Cortex of kidney (tissue), 1 donor: ENCODE measurements at places on chromosomes 2 and 18.

GRCh38 chr2:241982706-241983570, 113.4 kb downstream of the RTP5 start:
- DNase-seq = no peak

DNA sequence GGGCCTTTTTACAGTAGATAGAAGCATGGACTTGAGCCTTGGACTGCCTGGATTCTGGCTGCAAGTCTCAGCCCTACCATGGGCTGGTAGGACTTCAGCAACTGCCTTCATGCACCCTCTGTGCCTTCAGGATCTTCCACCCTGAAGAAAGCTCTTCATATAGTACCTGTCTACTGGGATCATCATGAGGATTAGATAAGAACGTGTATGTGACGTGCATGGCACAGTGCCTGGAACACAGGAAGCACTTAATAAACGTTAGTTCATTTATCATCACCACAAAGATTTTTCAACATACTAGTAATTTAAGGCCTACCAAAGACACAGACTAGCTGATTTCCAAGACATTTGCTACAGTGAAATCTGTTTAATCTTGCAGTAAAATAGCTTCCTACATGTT, 53.2 kb upstream of the ITM2C start:
- no peak for DNase-seq

DNA sequence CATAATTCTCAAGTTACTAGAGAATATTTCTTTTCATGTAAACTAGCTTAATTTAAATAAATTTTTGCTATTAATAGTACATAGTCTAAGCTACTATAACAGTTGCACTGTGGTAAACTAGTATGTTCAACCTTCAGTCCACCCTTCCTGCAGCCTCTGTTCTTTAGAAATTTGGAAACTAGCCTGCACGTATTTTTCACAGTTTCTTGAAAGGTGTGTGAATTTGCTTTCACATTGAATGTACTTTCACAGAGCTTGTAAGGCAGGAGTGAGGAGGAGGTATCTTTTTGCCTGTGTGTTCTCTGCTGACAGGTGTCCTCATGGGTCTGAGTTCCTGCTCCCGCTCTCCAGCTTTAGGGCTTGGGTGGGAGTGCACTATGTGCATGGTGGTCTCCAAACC, 117.5 kb downstream of the ATP9B start:
- DNase-seq = no peak

DNA sequence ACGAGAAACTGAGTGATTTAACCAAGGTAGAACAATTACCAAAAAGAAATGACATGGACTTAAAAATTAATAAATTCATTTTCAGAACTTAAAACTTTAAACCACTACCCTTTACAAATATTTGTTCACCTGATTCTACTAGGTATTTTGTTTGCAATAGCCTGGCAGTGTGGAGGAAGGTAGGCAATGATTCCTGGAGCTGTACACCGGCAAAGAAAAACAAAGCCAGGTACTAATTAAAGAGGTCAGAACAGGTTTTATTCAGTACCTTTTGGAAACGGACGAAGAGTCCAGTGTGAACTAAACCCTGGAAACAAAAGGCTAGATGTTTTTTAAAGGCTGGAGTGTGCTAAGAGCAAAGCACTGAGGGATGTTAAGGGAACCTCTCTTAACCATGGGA, 561.3 kb upstream of the FSHR start:
- no peak for DNase-seq

DNA sequence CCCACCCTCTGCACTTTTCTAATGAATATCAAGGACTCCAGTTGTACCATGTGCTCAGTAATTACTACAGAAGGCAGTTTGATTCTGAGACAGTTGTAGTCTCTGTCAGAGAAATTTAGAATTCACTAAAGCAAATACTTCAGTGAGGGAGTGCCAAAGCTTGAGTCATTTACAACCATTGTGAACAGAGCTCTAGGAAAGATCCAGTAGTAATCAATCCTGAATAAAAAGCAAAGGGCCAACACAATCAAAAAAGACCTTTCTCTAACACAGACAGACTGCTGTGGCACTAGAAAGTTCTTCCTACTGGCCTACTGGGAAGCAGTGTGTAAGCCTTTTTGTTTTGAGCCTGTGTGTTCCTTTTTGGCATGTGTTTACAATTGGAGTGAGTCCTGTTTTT, 135.6 kb upstream of the UNC80 start:
- DNase-seq = no peak

DNA sequence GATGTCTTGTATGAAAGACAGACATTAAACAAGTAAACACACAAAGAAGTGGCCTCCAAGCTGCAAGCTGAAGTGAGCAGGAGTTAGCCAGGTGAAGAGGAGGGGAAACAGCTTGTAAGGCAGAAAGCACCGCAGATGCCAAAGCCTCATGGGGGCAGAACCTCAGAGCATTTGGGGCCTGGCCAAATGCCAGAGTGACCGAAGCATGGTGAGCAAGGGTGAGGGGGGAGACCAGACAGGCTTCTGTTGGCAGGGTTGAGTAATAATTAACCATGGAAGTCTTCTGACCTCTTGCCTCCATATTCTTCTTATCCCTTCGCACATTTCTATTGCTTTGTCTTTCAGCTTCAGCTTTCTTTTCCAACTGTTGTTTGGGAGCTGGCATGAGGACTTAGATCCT, 5.6 kb downstream of the QPCT start:
- no peak for DNase-seq

DNA sequence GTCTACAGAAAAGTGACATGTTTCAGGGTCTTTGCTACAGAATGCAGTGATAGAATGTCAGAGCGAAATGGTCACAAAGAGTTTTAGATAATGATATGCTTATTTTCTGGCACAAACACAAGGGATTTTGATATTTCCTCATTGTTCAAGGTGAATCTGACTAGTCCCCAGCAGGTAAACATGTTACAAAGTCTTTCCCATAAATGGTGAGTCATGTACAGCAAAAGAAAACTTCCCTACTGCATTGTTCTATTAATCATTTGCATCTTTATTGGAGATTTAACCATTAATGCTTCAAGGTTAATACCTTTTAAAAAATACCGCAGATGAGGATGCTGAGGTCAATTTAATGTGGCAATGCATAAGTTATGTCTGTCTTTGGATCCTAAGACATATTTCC, 19.1 kb upstream of the TRIB2 start:
- no peak for DNase-seq

- DNase-seq = no peak
These were observed 17.1 kb upstream of the NT5DC4 start for GRCh38 chr2:112703684-112704083.

- no peak for DNase-seq
These were observed 277.3 kb downstream of the MBD2 start for GRCh38 chr18:53947092-53947640.

DNA sequence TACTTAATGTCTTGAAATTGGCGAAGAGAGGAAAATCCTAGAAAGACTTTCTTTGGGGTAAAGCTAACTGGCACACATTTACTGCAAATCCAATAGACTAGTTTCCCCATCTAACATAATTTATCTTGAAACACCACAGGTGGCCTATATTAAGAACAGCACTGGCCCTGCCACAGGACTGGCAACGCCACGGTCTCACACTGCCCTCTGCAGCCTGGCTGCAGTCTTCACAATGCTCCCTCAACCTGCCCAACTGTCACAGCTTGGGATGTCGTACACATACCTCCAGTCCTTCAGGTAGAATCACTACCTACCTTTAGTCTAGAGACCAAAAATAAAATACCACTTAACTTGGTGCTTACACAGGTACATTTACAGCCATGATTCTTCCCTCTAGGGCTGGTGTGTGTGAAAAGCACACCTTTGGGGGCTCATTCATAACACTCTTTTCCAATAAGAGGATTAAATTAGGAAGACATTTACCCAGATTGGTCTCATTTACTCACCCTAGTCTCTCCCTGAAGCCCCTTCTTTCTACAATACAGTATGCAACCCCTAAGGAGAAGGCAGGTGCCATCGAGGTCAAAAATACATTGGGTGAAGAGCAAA, 222.2 kb downstream of the C1D start:
- DNase-seq = no peak

DNA sequence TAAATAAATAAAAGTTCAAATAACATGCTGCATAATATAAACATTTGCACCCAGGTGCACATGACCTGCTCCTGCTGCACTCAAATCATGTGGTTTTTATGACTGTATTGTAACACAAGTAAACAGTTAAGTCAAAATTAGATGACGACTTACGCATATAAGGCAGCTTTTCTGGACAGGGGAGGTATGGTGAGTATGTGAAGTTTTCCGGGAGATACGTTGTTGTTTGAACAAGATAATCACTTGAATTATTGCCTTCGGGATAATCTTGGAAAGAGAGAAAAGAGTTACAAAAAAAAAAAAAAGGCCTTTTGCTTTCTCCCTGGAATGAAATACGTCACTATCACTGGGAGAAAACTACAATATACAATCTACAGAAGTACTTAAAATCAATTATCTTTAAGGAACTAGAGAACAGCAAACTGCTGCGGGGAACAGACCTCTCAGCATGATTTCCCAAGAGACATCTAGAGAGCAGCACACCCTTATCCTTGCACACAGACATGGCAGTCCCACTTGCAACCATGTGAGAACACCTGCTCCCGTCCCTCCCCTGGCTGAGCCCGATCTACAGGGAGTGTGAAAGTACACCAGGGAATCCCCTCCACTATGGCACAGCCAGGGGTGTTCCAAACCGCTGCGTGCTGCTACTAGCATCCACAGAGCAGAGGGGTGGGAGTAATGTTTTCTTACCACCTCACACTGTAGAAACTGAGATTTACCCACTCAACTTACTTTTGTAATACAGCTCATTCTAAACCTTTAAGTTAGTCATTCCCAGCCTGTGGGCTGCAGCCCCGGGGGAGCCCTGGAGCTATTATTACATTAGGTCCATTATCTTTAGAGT, 26.3 kb downstream of the B4GALT6 start:
- DNase-seq = no peak

GRCh38 chr2:104502901-104503300, 351.0 kb upstream of the POU3F3 start:
- DNase-seq = no peak

DNA sequence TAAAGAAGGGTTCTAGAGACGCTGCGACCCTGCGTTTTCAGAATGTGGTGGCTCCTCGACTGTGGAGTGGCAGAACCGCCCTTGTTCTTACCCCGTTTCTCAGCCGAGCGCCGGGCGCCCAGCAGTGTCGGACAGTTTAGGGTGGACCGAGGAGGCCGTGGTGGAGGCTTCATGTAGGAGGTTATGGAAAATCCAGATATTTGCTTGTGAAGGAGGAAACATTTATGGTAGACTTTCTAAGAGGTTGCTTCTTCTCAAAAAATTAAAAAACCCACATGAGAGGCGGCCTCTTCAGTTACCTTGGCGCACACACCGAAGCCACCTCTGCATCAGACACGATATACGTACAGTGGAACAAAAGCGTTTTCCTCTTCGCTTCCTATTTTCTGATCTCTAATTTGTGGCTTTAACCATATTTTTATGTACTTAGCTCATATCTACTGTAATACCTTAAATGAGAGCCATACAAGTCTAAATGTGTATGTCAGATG, 120.8 kb downstream of the NFATC1 start:
- DNase-seq = no peak

DNA sequence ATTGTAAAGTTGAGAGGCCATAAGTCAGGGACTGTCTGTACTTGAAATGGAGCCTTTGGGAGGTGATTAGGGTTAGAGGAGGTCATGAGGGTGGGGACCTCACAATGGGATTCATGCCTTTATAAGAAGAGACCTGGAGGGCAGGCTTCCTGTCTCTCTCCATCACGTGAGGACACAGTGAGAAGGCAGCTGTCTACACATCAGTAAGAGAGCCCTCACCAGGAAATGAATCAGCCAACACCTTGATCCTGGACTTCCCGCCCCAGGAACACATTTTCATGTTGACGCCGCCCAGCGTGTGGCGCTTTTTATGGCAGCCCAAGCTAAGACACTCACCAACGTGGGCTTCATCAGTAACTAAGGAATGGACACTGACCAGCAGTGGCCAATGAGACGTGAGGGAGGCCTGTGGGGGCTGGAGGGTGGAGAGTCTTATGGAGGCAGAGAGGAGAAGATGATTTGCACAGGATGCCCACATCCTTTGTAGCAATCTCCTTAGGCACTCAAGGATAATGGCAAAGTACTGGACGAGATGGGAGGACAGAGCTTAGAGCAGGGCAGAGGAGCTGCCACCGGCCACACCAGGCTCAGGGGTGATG, 162.7 kb downstream of the EIPR1 start:
- DNase-seq = no peak

- no peak for DNase-seq
These were observed 17.0 kb downstream of the RTN4 start for GRCh38 chr2:55033076-55033742.

DNA sequence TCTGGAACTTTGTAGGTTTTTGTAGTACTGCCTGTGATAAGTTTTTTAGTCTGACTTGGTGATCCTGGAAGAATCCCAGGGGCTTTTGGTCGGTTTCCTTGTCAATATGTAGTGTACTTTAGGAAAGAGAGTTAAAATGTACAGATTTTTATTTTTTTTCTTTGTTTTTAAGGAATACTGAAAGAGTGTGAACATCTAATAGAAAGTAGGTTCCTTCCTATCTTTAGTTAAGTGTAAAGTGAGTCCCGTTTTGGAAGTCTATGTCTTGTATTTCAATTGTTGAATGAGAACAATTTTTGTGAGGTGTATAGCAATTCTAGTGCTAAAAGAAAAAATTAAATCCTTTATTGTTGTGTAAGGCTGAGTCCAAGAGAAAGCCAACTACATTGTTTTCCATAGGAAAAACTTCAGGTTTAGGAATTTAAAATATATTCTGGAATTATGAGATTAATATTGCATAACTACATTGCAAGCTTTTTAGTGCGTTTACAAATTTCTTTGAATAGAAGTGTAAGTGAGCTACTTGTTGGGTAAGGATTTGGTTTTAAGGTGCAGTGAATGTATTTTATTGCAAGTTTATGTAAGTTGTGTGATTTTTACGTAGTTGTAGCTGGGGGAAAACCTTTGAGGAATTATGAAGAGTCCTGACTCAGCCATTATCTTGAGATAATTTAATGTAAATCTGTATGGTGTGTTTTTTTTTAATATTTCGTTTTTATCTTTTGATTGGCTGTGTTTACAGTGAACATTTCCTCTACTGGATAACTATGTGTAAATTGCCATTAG, 1.7 kb downstream of the VAPA start:
- DNase-seq = no peak

DNA sequence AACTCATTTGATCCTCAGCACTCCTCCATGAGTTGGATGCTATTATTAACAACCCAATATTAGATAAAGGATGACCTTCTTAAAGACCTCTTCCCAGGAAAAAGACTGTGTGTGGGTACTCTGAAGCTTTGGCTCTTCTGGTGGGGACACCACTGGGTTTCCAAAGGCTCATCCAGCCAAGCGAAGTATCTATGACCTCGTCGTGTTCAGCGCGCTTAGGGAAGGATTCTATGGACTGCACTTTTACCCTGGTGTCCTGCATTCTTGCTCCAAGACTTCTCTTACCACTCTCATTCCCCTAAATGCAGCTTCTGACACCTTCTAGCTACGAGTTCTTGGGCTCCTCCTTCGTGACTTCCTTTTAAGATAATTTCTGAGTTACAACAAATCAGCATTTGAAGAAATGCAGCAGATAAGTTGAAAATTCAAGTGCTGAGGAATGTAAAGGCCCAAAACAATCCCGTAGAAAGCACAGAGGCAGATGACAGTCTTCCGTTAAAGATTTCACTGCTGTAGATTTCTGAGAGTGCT, 673 bp upstream of the HNMT start:
- no peak for DNase-seq
